Calu3 (cell line): ENCODE measurements at places on chromosomes 5 and 9.

DNA sequence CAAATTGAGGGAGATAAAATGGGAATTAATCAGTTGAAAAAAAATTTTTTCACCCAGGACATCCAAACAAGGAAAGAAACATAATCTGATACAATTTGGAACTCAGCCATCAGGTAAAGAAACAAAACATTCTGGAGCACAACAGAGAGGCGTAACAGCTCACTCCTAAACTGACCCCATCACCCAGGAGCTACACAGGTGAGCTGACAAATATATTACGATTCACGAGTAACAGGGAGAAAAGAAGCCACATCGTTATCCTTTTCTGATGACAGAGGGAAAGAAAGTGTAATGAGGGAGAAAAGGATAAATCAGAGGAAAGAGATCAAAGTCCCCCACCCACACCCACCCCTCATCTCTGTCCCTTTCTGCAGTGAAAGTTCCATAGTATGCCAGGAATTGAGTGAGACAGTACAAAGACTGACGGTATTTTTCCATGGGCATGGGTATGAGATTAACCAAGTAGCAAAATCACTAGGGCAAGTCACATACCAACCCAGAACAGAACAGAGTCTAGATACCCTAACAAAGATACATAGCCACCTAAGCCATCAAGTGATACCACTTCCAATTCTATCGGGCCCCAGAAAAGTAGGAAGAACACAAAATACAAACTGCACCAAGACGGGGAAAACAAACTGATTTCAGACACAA, 45.4 kb downstream of the TMEM245 start:
- no peak for DNase-seq

GRCh38 chr9:36935768-36936497, 98.1 kb downstream of the PAX5 start:
- no peak for DNase-seq

DNA sequence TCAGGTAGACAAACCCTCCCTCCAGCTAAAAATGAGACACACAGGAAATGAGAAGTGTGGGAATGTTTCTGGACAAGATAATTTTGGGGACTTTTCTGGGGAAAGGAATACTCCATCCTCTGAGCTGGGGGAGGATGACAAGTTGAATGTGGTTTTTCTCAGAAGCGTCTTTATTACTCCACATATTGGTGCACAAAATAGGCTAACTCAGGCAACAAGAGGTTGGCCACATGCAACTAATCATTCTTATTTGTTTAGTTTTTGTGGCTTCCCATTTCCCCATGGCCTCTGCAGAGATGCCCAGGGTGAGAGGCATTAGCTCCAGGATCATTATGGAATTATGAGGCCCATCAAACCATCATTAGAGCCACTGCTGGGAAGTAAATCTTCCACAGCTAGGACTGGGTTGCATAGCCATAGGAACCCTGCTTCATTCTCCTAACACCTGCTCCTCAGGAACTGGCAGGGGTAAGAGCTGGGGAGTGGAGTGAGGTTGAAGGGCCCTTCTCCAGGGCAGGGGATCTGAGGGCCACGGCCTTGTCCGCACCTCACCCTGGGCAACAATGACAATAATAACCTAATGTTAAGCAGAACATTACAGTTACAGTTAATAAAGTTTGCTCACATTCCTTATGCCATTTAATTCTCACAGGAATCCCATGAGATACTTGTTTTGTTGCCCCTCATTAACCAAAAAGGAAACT, 9.3 kb upstream of the SIL1 start:
- no peak for DNase-seq

DNA sequence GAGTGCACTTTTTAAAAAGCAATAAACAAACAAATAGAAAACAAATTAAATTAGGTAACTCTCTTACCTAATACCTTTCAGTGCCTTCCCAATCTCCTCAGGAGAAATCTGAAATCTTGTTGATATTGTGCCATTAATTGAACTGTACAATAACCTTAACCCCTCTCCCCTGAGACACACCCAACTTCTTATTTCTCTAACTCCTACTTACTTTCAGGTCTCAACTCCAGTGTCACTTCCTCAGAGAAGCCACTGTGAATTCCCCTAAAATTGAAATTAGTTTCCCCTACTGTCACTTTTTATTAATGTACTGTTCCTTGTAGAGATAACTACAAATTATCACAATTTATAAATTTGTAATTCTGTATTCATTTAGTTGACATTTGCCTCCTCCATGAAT, 295.3 kb upstream of the TNC start:
- no peak for DNase-seq

DNA sequence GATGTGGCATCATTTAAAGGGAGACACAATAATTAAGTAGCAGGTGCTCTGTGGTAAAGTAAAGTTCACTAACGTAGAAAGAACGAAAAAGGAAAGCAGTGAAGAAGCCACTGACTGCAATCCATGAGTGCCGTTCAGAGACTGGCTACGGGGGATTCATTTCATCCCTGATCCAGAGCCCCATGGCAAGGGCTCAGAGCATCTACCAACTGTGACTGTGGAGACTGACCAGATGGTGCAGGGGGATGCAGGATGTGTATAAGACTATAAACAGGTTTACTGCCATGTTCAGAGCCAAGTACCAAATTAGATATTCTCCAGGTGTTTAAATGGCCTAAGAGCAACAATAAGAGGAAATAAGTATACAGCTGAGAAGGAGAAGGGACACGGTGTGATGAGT, 47.7 kb downstream of the MARCHF11 start:
- DNase-seq, result no peak

GRCh38 chr5:43193894-43194265, 1.9 kb downstream of the NIM1K start:
- DNase-seq, result no peak

DNA sequence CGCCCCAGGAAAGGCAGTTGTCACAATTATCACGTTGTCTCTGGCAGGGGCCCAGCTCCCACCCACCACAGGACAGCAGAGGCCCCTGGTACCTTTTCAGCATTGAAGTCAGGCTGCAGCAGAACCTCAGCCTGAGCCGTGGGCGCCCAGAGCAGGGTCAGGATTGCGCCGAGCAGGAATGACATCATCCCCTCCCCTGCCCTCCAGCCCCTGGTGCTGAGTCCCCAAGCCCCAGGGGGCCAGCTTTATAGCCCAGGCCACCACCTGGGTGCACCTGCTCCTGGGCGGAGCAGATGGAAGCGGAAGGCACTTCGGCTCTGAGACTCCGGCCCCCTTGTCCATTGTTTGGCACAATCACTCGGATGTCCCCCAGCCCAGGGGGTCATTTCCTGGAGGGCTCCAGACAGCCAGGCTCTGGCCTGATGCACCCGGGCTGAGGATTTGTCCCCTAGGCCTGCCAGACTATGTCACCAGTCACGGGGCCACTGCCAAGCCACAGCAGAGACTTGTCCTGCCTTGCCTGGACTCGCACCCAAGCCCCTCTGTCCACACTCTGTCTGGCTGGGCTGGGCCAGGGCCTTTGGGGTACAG, at the start of gene LCN15:
TSS of gene LCN15 (minus strand) at position 218 of the 591 bp plus-strand sequence. CDS start at position 188, 30 bp downstream.
- no peak for DNase-seq

DNA sequence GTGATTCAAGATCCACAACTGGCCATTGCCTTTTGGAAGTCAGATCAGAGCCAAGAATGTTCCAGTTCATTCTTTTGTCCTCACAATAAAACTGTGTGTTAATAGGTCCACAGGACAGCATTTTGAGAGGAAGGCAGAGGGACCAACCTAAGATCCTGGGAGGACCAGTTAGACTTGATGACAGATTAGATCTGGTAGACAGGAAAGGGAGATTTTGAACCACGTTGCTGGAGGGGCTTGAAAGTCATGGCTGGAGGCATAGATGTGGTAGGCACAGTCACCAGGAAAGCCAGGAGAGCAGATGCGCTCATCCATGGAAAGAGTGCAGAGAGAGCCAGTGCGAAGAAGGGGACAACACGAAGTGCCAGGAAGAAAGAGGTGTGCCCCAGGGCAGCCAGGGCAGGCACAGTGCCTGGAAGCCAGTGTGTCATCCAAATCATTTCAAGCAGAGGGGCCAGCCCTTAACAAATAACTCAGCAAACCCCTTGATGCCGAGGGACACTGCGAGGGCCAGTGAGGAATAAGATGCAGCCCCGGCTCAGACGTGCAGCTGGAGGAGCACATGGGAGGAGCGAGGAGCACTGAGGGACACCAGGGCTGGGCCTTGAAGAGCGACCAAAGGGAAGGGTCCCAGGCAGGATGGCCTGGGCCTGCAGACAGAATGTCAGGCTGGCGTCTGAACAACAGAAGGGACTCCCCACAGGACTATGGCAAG, 12.8 kb upstream of the SLC2A8 start:
- no peak for DNase-seq

- no peak for DNase-seq
Measured at GRCh38 chr9:75385236-75385635, 296.9 kb downstream of the OSTF1 start.

DNA sequence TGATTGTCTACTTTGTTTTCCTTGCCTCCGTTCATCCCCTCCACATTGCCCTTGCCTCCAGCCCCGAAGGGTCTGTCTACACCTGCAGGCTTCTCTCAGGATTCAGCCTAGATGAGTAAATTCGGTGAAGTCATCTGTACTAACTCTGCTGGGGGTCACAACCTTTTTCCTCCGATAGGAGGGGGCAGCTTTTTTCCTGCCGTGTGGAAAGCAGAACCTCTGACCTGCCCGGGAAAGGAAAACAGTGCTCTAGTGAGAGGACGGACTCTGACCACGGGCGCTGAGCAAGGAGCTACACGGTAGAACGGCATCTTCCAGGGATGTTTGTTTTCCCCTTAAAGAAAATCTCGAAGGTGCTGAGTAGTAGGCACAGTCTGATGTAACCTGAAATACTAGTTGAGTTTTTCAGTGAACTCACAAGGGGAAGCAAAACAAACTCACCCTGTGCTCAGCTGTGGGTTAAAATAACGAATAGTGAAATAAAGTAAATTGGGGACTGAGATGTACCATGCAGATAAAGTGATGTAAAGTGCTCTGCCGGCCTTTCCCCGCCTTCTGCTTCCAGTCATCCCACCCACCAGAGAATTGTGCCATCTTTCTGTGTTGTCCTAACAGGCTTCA, 281.8 kb downstream of the AOPEP start:
- DNase-seq, result no peak

- no peak for DNase-seq
Measured at GRCh38 chr9:85014292-85014691, 344.8 kb downstream of the NTRK2 start.

DNA sequence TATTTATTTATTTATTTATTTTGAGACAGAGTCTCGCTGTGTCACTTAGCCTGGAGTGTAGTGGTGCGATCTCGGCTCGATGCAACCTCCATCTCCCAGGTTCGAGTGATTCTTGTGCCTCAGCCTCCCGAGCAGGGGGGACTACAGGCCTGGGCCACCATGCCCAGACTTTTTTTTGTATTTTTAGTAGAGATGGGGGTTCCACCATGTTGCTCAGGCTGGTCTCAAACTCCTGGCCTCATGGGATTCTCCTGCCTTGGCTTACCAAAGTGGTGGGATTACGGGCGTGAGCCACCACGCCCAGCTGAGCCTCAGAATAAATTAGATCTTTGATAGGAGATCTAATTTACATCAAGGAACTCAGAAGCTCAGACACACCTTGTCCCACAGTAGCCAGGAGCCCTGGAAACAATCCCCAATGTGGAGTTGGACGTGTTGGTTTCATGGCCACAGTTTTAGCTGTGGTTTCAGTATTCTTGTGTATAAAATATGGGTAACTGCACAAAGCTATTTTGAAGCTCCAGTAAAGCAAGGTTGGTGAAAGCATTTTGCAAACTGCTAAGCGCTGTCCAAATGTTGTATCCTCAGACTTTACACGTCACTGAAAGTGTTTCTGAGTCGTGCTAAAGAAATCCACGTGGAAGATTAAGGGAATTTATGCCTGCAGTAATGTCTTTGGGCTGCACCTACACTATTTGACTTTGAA, 3.0 kb upstream of the HNRNPAB start:
- DNase-seq, result no peak

GRCh38 chr5:72347801-72348308, 27.7 kb downstream of the PTCD2 start:
- no peak for DNase-seq

GRCh38 chr9:126611592-126612325, 2.0 kb upstream of the LMX1B start:
- DNase-seq, result peak; percentile 81

DNA sequence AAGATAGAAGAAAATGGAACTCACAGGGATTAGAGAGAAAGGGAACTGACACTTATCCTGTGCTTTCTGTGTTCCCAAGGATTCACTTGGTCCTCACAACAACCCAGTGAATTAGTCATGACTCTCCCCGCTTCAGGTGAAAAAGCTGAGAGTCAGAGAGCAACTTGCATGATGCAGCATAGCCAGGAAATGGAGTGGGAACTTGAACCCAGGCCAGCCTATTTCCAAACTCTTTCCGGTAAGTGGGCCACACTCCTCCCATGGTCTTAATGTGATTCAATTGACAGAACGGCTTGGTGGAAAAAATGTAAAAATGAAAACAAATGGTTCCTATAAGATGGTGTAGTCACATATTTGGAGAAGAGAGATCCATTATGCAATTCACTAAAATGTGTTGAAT, 45.9 kb upstream of the CEMIP2 start:
- DNase-seq, result no peak
